ENCODE measurements at places on chromosomes 5 and 9.

DNA sequence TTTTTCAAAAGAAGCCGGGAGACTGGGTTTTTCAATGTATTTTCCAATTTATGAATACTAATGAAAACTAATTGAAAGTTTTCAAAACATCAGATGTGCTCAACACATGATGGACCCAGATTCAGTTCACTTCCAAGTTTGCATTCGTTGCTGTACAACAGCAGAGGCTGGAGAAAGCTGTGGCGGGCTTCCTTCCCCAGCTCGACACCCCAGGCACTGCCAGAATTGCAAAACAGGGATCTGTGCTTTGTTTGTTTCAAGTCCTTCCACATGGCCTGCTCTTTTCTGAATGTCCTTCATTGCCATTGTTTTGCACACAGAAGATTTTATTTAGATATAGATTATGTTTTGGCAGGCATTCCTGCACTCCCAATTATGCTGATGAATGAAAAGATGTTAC lies 30.3 kb upstream of the INSYN2B start:
- no peaks in the 10 kb centered on the region for H3K4me1 ChIP-seq
- H3K27ac ChIP-seq, result no peak overlapping the region
- no peaks in the 10 kb centered on the region for H3K27me3 ChIP-seq
- H3K36me3 ChIP-seq, result no peaks in the 10 kb centered on the region
- H3K4me3 ChIP-seq, result no peak overlapping the region

DNA sequence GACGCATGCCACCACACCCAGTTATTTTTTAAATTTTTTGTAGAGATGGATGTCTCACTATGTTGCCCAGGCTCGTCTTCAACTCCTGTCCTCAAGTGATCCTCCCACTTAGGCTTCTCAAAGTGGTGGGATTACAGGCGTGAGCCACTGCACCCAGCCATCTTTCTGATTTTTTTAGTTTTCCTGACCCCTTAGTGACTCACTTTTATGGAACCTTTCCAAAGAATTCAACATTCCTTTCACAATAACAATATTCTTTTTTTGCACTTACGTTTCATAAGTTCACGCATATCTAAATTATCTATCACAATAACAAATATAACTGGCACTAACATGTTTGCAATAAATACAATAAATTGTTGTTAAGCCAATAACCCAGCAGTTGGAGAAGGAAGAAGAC lies 8.5 kb downstream of the ELOVL7 start:
- no peak for DNase-seq
- peaks cover 25% of the 10 kb centered on the region for H3K4me1 ChIP-seq
- H3K4me3 ChIP-seq, result no peak overlapping the region
- 0 out of 2 replicates have a peak overlapping the region, but pooled peaks have one; percentile 11 for H3K27ac ChIP-seq
- no peaks in the 10 kb centered on the region for H3K27me3 ChIP-seq

- no peak overlapping the region for H3K4me3 ChIP-seq
- H3K4me1 ChIP-seq, result no peaks in the 10 kb centered on the region
- peaks cover 15% of the 10 kb centered on the region for H3K36me3 ChIP-seq
- no peaks in the 10 kb centered on the region for H3K27me3 ChIP-seq
Observed at GRCh38 chr9:131622523-131622922, 77.2 kb downstream of the PRRT1B start.

DNA sequence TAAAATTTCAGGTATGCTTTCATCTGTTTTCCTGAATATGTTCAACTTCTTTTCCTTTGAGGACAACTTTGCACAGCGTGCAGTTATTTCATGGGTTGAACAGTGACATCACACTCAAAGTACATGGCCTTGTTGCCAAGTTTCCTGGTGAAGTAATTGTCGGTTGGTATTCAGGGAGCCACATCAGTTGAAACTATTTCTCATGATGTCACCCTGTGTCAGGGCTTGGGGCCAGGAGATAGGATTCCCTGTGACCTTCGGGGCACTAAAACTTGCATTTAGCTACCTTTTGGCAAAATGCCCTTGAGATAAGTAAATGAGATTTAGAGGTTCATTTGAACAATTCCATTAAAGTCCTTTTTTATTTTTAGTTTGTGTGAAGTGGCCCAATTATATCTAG lies 383.9 kb downstream of the SH3GL2 start:
- H3K27me3 ChIP-seq, result no peaks in the 10 kb centered on the region
- H3K27ac ChIP-seq, result no peak overlapping the region
- no peak for DNase-seq
- H3K4me1 ChIP-seq, result peaks cover 10% of the 10 kb centered on the region
- no peaks in the 10 kb centered on the region for H3K36me3 ChIP-seq
- no peak overlapping the region for H3K4me3 ChIP-seq

- H3K27me3 ChIP-seq, result no peaks in the 10 kb centered on the region
- peak; percentile 28 for DNase-seq
- no peak overlapping the region for H3K27ac ChIP-seq
- no peaks in the 10 kb centered on the region for H3K4me1 ChIP-seq
- peaks cover 37% of the 10 kb centered on the region for H3K36me3 ChIP-seq
Observed at GRCh38 chr5:66174338-66174737, 30.2 kb downstream of the SREK1 start.

- no peaks in the 10 kb centered on the region for H3K4me1 ChIP-seq
- H3K4me3 ChIP-seq, result no peak overlapping the region
- H3K27ac ChIP-seq, result no peak overlapping the region
- DNase-seq, result no peak
Observed at GRCh38 chr5:4383102-4383501, 757.0 kb upstream of the ADAMTS16 start.
